ENCODE measurements at places on chromosomes 4 and X.

- DNase-seq, result no peak
Measured at GRCh38 chr4:24751926-24752539, 43.3 kb upstream of the SOD3 start.

GRCh38 chrX:130688360-130688759, 214.6 kb downstream of the ENOX2 start:
- no peak for DNase-seq

DNA sequence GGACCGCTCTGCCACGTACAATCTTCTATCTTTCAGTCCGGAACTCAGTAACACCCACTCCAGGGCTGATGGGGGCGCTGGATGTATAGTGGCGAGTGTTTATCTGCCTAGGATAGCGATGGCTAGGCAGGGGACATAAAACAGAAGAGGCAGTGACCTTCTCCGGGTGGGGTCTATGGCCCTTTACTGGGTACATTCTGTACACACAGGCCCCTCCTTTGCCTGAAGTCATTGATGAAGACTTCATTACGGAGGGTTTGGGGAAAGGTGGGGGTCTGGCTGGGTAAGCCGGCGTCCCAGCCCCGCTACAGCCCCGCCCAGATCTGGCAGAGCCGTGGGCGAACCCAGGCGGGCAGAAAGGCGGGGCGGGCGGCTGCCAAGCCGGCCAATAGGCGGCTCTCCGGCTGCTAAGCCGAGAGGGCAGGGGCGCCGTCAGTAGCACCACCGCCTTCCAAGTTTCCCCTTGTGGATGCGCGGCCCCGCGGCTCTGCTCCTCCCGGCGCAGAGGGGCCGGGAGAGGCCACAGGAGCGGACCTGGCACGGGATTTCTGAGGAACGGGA, at the start of gene CHST7:
Gene CHST7 (plus strand): TSS at position 435 of the 561 bp plus-strand sequence. CDS start 167 bp downstream, outside the sequence.
- no peak for DNase-seq

- no peak for DNase-seq
Measured at GRCh38 chr4:128564081-128564630, 245.3 kb upstream of the JADE1 start.

DNA sequence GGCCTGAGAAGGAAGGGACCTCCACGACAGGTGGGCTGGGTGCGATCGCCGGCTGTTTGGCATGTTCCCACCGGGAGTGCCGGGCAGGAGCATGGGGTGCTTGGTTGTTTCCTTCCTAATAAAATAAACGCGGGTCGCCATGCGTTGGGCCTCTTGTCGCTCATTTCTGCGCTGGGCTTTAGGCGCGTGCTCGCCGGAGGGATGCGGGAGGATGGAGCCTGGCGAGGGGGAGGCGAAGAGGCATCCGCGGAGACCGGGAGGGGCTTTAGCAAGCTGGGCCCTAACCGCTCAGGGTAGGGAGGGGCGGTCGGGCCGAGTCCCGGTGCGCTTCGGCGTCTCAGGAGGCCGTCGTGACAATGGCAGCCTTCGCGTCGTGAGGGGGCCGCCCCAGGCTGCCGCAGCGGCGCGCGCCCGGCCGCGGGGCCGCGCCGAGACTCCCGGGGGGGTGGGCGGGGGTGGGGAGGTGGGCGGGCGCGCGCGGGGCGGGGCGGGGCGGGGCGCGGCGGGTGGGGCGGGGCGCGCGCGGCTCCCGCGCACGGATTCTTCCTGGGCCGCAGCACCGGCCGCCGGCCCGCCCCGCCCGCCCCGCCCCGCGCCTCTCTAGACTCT, 476 bp upstream of the GDI1 start:
- no peak for DNase-seq

DNA sequence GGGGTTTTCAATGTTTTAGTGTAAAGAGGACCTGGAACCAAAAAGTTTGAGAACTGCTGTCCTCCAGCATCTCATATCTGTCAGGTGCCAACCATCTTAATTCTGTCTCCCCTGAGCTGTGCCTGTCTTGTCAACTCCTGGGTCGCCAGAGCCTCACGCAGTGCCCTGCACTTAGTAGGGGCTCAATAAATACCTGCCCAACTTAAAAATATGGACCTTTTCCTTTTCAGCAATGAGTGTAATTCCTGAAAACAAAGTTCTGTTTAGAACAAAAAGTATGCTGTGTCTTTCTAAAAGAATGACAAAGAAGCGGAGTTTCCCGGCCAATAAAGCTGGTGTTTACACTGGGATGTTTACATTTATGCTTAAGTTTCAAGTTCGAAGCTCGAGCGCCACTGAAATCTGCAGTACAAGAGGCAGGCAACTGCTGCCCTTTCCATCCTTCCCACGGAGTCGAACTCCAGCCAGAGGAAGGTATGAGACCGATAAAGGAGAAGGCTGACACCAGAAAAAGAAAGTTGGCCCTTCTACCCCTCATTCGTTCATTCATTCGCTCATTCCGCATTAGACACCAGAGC, 1.1 kb upstream of the HTATSF1 start:
- no peak for DNase-seq

GRCh38 chr4:41119867-41120295, 94.5 kb downstream of the APBB2 start:
- DNase-seq, result no peak

DNA sequence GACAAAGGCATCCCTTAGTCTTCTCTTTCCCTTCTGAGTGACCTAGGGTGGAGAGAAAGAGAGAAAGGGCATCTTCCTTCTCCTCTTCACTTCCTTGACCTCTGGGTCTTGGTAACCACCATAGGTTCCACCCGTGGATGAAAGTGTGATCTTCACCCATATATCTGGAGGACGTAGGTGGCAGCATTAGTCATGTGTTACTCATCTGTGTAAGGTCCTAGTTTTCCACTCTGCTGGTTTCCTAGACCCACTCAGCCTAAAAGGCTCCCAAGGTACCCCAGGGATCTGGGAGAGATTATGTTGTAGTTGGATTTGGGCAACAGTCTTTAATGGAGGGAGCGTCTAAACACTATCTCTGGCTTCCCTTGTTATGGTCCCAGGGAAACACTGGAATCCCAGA, 45.5 kb upstream of the RAB9B start:
- no peak for DNase-seq

GRCh38 chrX:36160081-36160480, 240.5 kb downstream of the CFAP47 start:
- DNase-seq, result no peak
